ENCODE measurements at places on chromosomes 1 and 21.

GRCh38 chr1:234371414-234371813 lies 1.8 kb upstream of the COA6 start:
- no peak for DNase-seq

DNA sequence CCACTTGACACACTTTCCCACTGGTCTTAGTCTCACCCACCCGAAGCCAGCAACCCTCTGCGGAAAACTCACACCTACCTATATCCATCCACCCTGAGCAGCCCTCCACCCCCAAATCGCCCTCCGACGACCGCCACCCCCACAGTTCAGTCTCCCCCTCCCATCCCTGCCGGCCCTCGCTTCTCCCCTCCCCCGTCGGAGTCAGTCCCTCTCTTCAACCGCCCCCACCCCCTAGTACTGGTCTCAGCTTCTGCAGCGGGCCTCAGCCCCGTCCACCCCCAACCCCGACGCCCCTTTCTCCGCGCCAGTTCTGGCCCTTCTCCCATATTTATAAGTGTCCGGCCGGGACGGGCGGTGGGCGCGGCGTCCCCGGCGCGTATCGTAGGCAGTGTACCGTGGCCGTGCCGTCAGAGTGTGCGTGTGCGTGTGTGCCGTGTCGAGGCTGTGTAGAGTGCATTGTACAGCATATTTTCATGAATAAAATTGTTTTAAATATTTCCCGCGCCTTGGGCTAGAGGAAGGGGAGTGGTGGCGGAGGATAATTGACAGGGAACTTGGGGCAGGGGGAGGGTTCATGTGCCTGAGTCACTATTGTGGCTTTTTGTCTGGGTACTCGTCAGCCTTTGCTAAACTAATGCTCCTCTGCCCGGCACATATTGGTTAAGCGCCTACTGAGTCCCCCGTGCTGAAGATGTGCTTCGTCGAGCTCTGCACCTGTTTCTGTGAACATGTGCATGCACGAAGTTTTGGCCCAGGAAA lies 22.0 kb downstream of the FOXO6 start:
- DNase-seq: no peak

- no peak for DNase-seq
Measured at GRCh38 chr1:223308136-223308535, 55.8 kb downstream of the SUSD4 start.

GRCh38 chr1:244050835-244051444 lies at the start of gene ZBTB18:
ZBTB18 (plus strand) TSS chr1:244051283; CDS start chr1:244051432, 149 bp downstream.
- DNase-seq: no peak

DNA sequence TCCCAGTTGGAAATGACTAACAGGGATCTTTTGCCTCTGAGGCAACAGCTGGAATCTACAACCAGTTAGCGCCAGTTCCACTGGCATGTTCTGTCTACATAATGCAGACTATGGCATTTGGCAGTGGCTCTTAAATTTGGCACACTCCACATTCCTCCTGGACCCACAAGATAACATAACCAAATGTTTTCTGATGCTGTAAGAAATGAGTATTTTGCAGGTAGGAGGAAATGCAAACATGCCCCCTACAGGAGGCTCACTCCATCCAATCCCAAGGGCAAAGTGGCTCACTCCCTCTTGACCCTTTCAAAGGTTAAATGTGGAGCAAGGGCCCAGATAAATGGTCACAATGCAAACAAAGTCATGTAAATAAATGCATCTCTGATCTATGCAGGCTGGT lies 129.2 kb upstream of the PROX1 start:
- no peak for DNase-seq

DNA sequence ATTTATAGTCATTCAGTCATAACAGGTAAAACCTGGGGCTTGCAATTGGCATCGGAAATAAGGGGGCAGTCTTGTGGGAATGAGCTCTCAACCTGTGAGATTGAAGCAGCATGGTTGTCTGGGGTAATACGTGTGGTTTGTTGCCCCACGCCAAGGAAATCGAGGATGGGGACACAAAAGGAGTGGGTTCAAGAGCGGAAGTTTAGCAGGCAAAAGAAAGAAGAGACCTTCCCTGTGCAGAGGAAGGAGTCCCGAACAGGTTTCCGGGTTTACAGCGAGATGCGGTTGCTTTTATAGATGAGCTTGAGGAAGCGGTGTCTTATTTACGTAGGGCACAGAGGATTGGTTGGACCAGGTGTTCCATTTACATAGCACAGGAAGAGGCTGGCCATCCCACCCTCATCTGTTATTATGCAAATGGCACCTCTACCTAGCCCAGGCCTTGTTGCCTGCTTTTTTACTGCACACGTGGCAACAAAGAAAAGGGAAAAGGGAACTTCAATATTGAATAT lies 37.3 kb downstream of the IFNAR1 start:
- peak; percentile 83 for DNase-seq

- DNase-seq: no peak
Measured at GRCh38 chr1:8461351-8462110, 143.6 kb downstream of the SLC45A1 start.

DNA sequence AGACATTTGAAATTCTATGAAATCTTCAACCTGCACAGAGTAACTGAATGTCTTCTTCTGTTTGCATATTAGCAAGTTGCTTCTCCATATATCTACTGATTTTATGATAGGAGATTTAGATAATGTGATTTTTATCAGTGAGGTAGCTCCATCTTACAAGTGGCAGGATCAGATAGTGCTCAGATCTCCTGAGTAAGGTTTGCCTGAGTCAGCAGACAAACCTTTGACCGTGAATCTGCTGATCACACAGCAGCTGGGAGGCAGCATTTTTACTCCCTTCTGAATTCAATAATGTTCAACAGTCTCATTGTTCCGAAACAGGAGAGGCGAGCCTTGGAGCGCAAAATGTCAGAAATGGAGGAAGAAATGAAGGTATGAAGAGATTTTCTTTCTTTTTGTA lies 141.4 kb downstream of the SYT2 start:
- DNase-seq: no peak

DNA sequence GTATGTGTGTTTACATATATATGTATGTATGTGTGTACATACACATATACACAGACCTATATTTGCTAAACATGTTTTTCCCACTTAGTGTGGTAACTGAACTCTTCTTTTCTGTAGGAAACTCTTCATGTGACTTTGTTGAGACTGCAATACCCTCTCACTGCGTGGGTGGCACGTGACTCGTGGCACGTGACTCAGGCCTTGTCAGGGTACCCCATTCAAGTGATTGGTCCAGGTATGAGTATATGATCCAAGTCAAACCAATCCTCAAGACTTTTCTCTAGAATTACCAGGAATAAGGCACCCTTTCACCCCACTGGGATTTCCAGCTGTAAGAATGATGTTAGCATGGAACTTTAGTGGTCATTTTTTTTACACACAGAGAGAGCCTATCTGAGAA lies 149.2 kb upstream of the KCNK2 start:
- DNase-seq: no peak

- no peak for DNase-seq
Measured at GRCh38 chr1:228304766-228305395, 97.0 kb downstream of the OBSCN start.

GRCh38 chr21:37183749-37184148 lies 83.4 kb downstream of the VPS26C start:
- no peak for DNase-seq
